ENCODE measurements at places on chromosomes 3 and 15.

DNA sequence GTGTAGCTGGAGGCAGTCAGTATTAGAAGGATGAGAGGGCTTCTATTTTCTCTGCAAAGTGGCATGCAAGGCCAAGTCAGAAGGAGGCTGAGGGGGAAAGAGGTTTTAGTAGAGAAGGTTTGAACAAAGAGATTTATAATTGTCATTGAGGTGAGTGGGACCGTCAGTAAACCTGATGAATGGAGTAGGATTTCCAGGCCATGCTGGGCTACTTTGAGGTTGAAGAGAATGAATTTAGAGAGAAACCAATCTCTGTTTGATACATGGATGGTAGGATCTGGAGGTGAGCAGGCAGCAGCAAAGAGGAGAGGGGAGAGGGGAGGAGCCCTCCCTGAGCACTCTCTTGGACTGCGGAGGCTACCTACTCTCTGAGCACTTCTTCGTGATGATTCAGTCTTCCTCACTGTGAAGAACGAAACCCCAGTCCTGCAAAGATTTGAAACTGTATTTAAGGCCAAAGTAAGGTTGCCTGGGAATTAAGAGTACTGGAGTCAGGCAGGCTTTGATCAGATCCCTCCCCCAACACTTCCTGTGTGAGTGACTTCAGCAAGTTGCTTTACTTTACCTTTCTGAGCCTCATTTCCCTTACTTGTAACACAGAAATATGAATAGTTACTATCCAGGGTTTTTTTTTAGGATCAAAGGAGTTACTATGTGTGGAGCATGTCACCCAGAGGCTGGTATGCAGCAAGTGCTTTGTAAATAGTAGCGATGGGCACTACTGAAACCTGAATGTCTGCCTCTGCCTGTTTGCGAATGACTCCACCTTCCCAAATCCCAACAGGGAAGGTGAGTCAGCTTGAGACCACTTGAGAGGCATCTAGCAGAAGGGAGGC lies 75.8 kb downstream of the RPL39L start:
- no peak for DNase-seq

- no peak for DNase-seq
Observed at GRCh38 chr3:168425936-168426595, 330.3 kb upstream of the GOLIM4 start.

DNA sequence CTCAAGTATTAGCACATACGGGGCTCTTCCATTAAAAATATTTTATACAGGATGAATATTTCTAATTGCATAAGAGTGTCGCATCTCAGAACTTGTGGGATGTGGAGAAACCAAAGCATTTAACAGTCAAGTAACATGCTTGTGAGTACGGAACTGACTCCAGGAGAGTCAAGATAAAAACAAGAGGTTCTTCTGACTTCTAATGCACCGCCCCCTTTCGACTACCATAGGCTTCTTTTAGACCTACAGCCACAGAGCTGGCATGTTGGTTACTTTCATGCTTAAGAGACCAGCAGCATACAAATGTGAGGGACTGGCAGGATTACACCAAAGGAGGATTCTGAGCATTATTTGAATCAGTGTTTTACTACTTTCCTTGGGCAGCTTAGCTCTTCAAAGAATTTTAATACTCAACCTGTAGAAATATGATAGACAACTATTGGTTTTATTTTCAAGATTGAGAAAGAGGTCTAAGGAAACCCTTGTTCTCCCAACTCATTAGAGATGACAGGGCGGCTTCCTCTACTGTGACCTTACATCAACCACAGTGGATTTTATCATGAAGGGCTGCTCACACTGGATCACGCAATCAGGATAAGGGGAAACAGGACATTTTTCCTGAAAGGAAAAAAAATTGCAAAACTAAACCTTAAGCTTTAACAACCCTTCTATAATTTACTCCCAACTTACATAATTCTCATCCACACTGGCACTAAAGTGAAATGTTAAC lies 14.0 kb downstream of the ETV5 start:
- DNase-seq = no peak

GRCh38 chr3:14137445-14137844 lies 12.6 kb downstream of the TMEM43 start:
- no peak for DNase-seq

- no peak for DNase-seq
Observed at GRCh38 chr3:8606701-8607231, 37.8 kb downstream of the SSUH2 start.

DNA sequence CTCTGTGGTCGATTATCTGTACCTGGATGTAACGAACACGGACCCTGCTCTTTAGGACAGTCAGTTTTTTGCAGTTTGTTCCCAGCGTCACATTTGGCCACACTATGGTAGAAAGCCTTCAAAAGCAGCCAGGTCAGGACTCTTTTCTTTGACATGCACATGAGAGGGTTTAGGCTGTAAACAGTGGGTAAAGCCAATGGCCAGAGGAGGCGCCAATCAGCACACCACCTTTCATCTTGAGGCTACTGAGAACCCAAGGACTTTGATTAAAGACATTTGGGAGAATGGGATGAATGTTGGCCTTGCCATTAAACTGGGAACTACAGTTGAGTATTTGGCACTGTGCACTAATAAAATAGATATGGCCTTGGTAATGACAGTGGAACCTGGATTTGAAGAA lies 225.9 kb downstream of the OXSM start:
- no peak for DNase-seq

DNA sequence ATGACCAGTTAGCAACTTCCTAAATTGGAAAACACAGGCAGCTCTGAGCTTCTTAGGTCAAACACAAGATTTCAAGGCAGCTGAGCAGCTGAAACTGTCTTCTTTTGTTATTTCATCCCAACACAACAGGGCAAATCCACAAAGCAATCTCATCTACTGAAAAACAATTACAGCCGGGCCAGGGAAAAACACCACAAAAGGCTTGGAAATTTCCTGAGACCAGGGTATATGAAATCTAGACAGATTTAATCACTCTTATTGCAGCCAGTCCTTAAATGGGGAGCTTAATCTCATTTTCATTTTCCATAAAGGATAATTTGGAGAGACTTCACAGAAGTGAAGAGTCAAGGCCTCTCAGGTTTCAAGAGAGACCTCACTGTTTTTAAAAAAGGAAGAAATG lies 181.8 kb downstream of the SSR3 start:
- DNase-seq = no peak

GRCh38 chr3:143643905-143644304 lies 204.4 kb downstream of the SLC9A9 start:
- DNase-seq = no peak

DNA sequence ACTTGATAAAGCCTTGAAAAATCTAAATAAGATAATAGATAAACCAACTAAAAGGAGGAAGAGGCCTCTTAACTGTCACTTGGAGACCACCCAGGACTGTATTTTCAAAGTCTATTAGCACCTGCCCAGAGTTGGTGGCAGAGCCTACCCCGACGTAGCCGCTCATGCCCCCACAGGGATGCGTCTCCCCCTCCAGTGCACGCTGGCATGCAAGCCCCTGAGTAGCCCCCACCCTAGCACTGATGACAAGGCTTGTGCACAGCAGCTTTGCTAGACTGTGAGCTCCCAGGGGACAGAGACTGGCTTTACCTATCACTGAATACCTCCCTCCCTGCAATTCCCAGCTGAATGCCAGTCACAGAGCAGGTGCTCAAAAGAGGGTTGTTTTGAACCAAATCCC lies 54.1 kb upstream of the HES1 start:
- DNase-seq = no peak

DNA sequence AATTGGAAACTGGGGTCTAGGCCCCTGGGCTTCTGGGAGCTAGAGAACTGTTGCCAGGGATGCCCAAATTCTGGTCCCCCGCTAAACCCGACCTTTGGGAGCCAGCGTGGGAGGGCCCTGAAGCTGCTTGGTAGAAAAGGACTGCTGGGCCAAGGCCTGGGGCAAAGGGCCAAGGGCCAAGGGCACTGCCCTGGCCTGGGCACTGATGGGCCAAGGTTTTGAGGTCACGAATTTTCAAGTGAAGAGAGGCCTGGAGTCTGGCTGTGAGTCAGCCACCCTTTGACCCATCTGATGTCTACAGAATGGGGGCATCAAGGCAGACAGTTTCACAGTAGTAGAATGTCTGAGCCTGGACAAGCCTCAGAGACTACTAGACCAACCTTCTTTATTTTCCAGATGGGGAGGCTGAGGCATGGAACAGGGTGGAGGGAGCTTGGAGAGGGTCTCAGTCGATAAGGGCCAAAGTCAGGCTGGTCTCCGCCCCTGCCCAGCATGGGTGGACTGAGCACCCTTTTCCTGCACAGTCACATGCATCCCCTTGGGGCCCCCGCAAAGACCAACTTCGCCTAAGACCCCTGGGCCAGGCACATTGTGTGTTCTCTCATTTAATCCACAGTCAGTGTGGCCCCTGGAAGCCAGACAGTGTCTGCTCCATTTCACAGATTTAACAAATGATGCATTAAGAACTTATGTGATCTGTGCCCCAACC lies 66.3 kb downstream of the ATP2B2 start:
- DNase-seq = no peak

GRCh38 chr15:62068071-62068809 lies 1.5 kb downstream of the C2CD4A start:
- DNase-seq = peak; percentile 41

GRCh38 chr3:64647825-64648224 lies 40.0 kb downstream of the ADAMTS9 start:
- DNase-seq = no peak

- no peak for DNase-seq
Observed at GRCh38 chr3:24258727-24259600, 235.7 kb downstream of the THRB start.

DNA sequence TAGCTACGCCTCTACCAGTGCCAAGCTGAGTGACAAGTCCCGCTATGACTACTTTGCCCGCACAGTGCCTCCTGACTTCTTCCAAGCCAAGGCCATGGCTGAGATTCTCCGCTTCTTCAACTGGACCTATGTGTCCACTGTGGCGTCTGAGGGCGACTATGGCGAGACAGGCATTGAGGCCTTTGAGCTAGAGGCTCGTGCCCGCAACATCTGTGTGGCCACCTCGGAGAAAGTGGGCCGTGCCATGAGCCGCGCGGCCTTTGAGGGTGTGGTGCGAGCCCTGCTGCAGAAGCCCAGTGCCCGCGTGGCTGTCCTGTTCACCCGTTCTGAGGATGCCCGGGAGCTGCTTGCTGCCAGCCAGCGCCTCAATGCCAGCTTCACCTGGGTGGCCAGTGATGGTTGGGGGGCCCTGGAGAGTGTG lies 5.7 kb downstream of the GRM2 start:
- no peak for DNase-seq

DNA sequence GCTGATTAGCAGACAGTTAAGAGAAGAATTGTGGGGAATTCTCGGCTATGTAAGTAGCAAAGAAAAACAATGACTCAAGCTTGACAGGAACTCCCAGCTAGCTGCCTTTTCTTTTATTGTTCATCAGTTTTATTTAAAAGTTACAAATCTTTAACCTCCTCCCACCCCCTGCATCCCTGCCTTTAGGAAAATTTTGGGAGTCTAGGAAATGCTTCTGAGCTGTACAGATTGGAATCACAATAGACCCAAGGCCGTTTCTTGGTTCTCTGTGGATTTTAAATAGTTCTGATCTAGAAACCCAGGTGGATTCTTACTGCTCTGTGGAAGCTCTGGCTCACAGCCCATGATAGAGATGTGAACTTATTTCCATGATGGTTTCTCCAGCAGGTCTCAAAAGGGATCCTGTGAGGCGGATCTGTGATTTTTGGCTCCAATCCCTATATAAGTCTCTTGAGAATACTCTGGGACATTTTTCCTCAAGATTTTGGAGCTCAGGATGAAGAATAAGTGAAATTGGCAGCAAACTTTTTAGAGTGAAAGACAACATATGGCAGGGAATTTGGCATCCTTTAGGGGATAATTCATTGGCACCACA lies 312.3 kb downstream of the EPHA3 start:
- DNase-seq = no peak

GRCh38 chr3:11668243-11669235 lies 24.8 kb upstream of the VGLL4 start:
- DNase-seq = no peak

DNA sequence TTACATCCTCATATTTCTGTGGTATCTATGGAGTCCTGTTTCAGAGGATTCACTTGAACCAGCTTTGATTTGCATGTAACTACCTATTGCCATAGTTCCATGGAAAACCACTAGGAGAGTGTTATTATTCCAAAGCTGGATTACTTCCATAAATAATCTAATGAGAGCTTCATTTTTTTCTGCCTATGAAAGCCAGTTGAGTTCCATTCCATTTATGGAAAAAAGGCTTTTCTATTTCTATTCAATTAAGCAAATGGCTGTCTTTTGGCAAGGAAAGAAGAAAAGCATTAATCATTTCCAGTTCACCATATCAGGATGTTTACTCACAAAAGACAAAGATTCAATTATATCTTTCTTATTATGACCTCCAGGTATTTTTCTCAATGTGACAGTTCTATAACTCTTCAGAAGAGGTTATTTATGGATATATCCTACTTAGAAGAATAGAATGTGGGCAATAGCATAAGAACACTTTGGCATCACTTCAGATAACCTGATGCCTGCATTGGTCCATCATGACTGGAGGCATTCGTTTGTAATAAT lies 259.9 kb upstream of the ZPLD1 start:
- DNase-seq = no peak

DNA sequence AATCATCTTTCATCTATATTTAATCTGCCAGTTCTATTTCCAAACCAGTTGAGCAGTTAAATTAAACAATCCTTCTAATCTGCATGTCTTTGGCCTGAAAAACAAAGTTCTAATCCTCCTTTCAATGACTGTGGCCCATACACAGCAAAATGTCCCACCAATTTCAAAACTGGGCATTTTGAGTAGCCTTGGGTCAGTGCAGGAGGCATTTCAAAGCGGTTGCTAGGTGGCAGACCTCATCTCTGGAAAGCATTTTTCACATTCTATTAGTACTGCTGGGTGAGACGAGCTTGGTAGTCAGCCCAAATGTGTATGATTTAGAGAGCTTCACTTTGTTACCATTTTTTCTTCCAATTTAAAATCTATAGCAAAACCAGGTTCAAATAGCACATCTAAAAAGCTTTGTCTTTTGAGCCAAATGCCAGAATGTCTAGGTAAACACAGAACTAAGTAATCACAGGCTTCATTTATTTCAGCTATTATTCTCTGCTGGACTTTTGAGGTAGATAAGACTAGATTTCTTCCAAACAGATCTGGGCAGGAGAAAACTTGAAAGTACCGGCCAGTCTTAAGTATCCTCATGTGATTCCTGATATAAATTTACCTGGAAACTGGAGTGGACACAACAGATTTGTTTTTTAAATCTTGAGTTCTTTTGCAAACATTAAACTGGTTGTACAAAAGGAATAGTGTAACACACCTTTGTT lies 8.9 kb upstream of the ARHGEF26 start:
- DNase-seq = no peak

DNA sequence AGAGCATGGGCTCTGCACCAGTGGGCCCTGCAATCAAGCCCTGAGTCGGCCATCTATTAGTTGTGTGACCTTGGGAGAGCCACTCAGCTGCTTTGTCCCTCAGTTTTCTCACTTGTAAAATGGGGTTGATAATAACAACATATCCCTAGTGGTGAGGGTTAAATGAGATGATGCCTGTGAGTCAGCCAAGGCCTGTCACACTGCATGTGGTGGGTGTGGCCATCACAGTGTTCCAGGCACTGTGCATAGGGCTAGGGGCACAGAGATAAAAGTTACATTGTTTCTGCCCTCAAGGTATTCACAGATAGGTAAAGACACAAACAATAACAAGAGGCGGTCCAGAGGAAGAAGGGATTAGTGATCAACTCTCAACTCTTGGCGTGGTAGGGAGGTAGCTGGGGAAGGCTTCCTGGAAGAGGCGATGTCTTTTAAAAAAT lies 19.5 kb downstream of the SMAD6 start:
- no peak for DNase-seq

Data from GM10248 (cell line).